ENCODE measurements at places on chromosomes 2 and 18.

DNA sequence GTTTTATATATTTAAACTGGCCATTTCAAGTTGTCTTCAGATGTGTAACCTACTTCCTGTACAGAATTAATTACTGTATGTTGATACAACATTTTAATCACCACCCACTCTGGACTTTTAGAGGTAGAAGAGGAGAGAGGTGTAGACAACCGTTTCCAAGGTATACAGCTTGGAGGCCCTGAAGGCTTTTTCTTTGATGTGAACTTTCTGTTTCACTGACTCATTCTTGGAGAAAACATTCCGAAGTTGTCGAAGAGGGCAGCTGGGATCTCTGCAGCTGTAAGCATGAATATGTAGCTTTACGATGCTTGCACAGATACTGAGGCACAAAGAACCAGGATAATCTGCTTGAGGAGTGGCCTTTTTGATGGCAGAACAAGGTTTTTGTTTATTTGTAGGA, 137.0 kb downstream of the NCKAP5 start:
- no peak for DNase-seq

DNA sequence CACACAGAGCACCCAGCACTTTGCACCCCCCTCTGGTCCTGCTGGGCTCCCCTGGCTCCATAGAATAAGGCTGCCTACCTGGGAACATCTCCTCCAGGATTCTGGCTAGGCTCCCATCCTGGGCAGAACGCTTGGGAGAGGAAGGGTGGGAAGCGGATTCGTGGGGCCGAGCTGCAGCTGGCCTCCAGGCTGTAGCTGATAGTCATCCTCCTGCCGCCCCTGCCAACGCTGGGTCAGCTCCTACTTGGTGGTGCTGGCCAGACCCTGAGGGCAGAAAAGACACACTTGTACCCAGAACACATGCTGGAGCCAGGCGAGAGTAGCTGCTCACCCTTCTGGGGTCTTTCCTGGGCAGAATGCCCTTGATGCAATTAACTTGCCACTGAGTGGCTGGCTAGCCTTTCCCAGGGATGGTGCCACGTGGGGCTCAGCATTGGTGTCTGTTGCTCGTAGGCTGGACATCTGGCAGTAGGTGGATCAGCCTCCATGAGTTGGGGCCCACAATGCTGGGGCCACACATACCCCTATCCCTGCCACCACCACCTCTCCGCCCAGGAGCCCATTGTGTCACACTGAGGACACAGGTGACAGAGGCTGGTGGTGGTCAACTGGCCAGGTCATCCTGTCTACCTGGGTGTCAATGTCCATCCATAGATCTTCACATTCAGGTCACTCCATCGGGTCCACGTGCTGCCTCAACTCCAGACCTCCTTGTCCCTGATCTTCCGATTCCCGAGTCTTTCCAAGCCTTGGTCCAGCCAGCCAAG, 112.8 kb downstream of the NDUFA10 start:
- DNase-seq = no peak

- DNase-seq = no peak
Measured at GRCh38 chr2:122639711-122640110, 884.3 kb downstream of the TSN start.

- no peak for DNase-seq
Measured at GRCh38 chr2:239467956-239468490, 67.2 kb upstream of the HDAC4 start.

GRCh38 chr18:46909497-46909896, 7.8 kb downstream of the PIAS2 start:
- no peak for DNase-seq

DNA sequence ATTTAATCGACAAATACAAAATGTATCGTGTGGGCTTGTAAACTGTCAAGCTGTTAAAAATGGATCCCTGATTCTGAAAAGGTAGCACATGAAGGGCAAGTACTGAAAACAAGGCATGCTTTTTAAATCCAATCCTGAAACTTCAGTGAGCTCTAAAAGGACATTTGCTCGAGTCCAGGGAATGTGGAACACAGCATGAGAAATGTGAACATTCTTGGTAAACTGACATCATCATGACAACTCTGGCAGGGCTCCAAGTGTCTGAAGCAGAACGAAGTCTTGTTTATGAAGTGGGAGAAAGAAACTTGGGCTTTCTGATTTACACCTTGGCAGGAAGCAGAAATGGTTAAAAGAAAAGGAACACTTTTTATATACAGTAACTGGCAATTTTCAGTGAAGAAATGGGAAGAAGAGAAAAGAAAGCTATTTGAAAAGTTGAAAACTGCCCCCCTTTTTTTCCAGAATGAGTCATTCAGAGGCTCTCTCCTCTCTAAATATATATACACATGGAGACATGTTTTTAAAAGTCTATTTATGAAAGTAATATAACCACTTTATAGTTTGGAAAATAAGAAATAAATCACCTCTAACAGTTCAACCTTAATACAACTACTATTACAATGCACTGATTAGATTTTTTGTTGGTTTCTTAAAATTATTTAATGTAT, 120.8 kb downstream of the GAREM1 start:
- DNase-seq = no peak

GRCh38 chr2:102060047-102060446, 68.3 kb downstream of the IL1R2 start:
- no peak for DNase-seq

Data from stimulated activated CD4-positive, alpha-beta T cell treated with anti-CD3 and anti-CD28 coated beads, Interleukin-1b, Interleukin-23, amount 100 ng/mL, for 1 hour (primary cell).